ENCODE measurements at places on chromosomes 6 and 20. TPM values are rescaled to one million over a fixed set of nuclear protein-coding genes. Genes with fewer than 3 reads are reported as not detected.

DNA sequence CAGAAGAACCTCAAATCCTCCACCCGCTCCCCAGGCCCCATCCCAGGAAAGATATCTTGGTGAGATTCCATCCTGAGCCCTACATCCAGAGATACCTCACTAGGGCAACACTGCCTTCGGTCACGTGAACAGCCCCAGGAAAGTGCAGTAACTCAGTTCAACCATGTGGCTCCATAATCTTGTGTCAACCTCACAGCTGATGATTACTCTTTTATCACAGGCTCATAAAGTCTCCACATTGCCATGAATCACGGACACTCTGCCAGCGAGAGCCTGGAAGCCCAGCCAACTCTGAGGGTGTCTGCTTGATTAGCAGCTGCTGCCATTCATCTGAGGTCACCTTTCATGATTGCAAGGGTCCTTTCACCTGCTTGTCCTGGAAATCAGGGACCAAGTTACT, 175.8 kb upstream of the LRFN2 start:
- no peak for DNase-seq

DNA sequence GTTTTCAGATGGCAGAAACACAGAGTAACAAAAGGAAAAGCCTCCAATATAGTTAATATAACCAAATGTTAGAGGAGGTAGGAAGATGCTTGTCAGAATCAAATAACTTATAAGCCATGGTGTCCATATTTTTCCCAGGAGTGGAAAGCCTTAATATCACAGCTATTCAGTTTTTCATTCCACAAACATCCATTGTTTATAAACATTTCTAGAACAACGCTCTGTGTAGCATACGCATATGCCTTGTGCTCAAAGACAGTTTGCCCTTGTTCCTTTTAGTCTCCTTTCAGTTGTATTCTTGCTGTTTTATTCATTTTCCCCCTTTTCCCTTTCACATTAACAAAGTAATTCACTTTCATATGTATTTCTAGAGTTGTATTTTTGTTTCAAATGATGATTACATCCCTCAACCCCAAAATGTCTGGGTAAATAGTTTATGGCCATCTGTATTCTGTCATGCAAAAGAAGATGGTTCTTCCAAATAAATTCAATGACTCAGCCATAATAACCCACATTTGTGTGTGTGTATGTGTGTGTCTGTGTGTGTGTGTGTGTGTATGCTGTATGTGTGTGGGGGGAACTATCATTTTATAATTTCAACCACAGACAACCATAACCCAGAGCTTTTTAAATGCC, 455.7 kb upstream of the SOX4 start:
- no peak for DNase-seq

GRCh38 chr20:44018259-44018941, 103.7 kb downstream of the TOX2 start:
- DNase-seq = no peak

GRCh38 chr20:12824328-12825225, 184.2 kb upstream of the SPTLC3 start:
- no peak for DNase-seq

DNA sequence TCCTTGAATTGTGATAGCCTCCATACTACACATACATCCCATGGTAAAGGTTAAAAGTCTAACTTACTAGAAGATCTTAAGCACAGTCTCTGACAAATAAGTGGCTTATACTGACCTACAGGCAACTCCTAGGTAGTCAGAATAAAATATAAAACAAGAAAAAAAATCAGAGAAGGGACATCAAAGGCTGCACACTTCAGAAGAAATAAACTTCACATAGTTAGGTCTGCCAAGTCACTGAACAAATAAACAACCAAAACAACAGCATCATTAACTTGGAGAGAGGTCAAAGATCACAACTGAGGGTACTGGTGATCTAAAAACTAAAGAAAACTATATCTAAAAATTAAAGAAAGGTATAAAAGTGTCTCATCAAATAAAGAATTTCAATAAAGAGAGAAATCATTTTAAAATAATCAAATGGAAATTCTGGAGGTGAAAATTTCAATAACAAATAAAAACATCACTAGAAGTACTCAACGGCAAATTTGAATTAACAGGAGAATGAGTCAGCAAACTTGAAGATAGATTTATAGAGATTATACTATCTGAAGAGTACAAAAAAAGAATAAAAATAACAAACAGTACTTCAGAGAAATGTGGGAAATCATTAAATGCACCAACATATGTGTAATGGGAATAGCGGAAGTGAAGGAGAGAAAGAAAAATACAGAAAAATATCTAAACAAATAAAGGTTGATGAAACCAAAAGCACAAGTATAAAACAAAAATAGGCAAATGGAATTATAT, 88.0 kb upstream of the UST start:
- no peak for DNase-seq

GRCh38 chr6:100235631-100236030, 229.1 kb downstream of the SIM1 start:
- DNase-seq = no peak

GRCh38 chr6:39839445-39839844, 47.3 kb downstream of the DAAM2 start:
- DNase-seq = no peak

DNA sequence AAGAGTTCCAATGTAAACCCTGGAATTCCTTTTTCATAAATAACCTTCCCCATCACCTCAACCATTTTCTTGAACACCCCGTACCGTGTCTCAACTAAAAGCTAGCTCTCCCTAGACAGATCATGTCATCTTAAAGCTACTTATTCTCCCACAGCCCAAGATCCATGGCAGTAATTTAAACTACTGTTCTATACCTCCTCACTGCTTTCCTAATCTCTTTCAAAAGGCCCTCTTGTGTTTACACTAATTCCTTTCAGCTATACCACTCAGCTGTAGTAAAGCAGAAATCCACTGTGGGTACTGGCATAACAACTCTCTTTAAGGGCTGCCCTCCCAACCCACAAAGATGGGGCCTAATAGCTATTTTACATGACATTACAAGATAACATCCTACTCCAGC, 67.5 kb downstream of the RNGTT start:
- no peak for DNase-seq

- DNase-seq = no peak
Measured at GRCh38 chr20:49843139-49843538, 30.5 kb downstream of the SLC9A8 start.

- no peak for DNase-seq
Measured at GRCh38 chr6:42967228-42967627, 6.7 kb downstream of the GNMT start.

- no peak for DNase-seq
Measured at GRCh38 chr20:36061754-36062153, 92.8 kb upstream of the EPB41L1 start.

DNA sequence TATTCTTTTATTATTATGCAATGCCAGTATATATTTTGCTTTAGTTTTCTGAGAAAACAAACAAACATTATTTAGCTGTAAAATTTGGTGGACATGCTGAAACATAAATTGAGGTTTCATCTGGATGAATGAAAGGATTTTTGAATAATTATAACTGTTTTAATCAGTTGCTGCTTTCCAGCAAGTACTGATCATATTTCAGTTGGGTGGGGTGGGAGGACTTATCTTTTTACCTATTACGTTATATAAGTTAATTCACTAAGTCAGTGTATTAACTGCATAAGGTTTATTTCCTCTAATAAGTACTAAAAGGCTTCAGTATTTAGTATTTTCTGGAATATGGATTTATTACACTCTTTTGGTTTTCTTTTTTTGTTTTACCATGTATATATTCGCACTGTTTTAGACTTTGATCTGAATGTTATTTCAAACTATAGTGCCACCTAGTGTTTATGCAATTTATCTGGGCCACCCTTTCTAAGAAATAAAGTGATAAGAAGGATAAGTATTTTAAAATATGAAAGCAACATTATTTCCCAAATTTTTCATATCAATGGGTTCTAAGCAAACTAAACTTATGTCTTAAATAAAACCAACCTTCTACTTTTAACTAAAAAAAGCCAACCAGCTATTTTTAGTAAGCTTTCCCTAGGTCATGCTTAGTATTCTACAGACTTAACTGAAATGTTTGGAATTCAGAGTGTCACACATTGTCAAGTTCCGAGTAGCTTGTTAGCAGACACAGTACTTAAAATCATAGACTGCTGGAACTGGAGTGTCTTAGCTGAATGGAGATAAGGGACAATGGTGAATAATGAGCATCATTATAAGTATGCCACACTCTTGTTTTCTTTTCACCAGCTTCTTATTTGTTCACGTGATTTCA, 105.4 kb upstream of the MCHR2 start:
- no peak for DNase-seq

GRCh38 chr20:62232770-62233645, 5.3 kb upstream of the OSBPL2 start:
- no peak for DNase-seq

GRCh38 chr20:9508696-9509178, 5.7 kb upstream of the LAMP5 start:
- DNase-seq = no peak

GRCh38 chr6:81226957-81227356, 525.5 kb downstream of the TENT5A start:
- no peak for DNase-seq

DNA sequence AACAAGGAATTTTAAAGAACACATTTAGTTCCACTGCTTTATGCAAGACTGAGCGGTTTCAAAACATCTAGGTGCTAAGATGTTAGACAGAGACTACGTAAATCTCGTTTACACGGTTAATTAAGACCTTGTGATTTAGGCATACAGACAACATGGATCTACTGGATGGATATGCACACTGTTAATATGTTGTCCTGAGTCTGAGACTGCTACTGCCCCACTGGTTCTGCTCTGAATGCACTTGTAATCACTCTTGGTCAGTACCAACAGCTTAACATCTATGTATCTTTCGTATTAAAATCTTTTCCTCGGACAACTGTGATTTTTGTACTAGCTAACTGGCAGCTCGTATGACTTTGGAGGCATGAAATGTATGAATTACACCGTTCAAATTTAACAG, 3.1 kb downstream of the MAN1A1 start:
- peak; percentile 16 for DNase-seq

DNA sequence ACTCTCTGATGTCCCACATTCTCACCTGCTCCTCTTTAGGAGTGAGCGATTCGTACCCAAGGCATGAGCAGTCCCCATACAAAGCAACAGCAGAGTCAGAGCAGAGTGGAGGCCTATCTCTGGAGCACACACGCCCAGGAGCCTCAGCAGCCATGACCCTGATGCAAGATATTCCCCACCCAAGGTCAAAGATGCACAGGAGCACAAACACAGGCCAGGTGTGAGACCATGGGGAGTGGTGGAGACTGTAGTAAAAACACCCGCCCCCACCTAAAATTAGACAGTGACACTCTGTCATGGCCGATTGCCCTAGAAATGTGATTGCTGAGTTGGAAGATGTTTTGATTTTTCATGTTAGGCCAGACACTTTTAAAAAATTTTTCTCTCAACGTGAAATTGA, 21.4 kb downstream of the RRBP1 start:
- no peak for DNase-seq

- no peak for DNase-seq
Measured at GRCh38 chr6:48249071-48249470, 138.1 kb upstream of the PTCHD4 start.

DNA sequence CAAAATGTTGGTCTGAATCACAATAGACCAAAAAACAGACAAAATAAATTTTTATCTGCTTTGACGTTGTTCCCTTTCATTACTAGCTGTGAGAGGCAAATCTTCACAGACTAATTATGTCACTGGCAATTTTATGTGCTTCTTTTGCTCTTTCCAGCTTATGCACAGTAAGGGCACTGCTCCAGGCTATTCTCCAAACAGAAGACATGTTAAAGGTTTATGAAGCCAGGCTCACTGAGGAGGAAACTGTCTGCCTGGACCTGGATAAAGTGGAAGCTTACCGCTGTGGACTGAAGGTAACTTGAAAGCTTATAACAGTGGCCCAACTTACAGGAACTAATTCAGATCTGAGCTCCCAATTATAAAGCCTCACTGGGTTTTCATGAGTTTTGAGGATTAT, 15.5 kb upstream of the SNRNP48 start:
- no peak for DNase-seq

- DNase-seq = no peak
Measured at GRCh38 chr6:16413399-16413798, 175.0 kb downstream of the GMPR start.

GRCh38 chr20:45934046-45934585, 367 bp upstream of the PCIF1 start:
- DNase-seq = no peak

DNA sequence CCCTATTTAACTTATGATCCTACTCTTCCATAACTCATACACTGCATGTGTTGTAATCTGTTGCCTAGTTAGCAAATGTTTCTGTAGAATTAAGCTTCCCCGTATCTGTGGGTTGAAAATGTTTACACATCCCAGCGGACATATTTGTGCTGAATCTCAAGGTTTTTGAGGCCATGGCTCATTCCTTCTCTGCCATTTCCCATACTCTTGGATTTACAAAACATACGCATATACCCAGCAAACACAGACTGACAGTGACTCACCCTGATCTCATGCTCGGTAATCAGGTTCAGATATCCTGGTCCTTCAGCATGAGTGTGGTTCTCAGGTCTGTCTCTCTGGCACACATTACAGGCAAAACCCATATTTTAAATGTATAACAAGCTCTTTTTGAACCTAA, 58.7 kb downstream of the AGPAT4 start:
- DNase-seq = no peak

GRCh38 chr20:62479656-62480055, 3.9 kb upstream of the GATA5 start:
- no peak for DNase-seq

GRCh38 chr6:49551866-49552129, 1.3 kb downstream of the C6orf141 start:
- no peak for DNase-seq

SNAP25 gene
- total RNA-seq = not detected

PRL gene
- not detected for total RNA-seq

OR2J3 gene
- total RNA-seq = not detected

MDN1 gene
- 40.3 TPM for total RNA-seq

MYCT1 gene
- total RNA-seq = not detected

HACE1 gene
- total RNA-seq = 8.2 TPM

ZSCAN23 gene
- total RNA-seq = 0.19 TPM

CGAS gene
- 11.0 TPM for total RNA-seq

PRPH2 gene
- 0.11 TPM for total RNA-seq

TBXT gene
- total RNA-seq = not detected
